ENCODE measurements at places on chromosomes 2 and 18. TPM values are rescaled to one million over a fixed set of nuclear protein-coding genes. Genes with fewer than 3 reads are reported as not detected.

Gene SLC20A1
- total RNA-seq = 46.5 TPM

Gene ITGAV
- 60.7 TPM for total RNA-seq

Gene CRYGC
- not detected for total RNA-seq

Gene COBLL1
- total RNA-seq = 32.2 TPM

Gene ST6GAL2
- 139 TPM for total RNA-seq

Gene FBXO41
- total RNA-seq = 17.1 TPM
